ENCODE measurements at places on chromosomes 16 and 17.

- peak; percentile 35 for DNase-seq
These were observed 2.8 kb downstream of the FAM171A2 start for GRCh38 chr17:44360826-44361225.

DNA sequence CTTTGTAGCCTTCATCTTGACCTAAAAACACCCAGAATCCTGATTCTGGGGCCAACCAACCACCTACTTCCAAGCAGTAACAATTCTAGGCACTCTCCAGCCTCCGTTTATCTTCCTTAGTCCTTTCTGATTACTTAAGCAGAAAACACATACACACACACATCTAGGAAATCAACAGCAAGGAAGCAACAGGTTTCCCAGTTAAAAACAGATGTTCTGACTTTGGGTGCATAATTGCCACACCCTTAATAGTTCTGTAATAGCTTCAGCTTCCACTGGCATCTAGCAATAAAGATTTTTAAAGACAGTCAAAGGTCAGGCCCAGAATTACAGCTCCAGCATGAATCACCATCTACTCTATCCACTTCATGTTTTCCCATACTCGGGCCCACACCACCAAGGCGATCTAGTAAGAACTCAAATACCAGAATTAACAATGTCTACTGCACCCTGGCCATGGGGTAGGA lies 2.6 kb downstream of the ARHGAP17 start:
- no peak for DNase-seq

- no peak for DNase-seq
These were observed 11.2 kb upstream of the COG7 start for GRCh38 chr16:23464196-23464595.

GRCh38 chr16:87647431-87648185 lies 45.3 kb downstream of the JPH3 start:
- peak; percentile 20 for DNase-seq

All from NCI-H146 (cell line).